ENCODE measurements at places on chromosomes 16 and 17. TPM values are rescaled to one million over a fixed set of nuclear protein-coding genes. Genes with fewer than 3 reads are reported as not detected.

Gene CEP131
- 40.7 TPM for total RNA-seq

Gene CCL5
- total RNA-seq = not detected

DNA sequence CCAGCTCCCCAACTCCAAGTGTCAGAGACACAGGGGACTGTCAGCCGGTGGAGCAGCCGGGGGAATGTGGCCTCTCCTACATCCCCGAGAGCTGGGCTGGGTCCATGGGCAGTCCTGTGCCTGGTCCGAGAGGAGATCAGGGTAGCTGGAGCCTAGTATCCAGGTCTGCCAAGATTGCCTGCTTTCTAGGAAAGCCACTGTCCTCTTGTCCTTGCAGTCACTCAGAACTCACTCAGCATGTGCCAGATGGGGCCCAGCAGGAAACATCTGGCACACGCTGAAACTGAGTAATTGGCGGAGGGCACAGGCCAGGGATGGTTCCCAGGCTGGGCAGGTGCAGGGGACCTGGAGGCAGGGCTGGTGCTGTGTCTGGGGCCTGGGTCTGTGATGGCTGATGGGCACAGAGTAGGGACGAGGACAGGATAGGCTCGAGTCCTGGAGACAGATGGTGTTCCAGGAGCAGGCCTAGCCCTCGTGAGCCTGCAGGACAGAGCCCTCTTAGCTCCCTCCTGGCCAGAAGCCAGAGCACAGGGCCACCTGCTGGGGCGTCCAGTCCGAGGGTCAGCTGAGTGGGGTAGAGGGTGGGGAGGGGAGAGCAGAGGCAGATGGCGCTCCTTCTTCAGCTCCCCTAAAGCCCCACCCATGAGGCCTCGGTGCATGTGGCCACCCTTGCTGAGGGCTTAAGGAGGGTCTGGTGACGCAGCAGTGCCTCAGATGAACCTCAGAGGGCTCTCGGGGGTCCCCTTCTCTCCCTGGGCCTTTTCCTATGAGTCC lies 31.1 kb downstream of the ADCY7 start:
- no peaks in the 10 kb centered on the region for H3K36me3 ChIP-seq
- DNase-seq = no peak
- no peak overlapping the region for H3K4me3 ChIP-seq

DNA sequence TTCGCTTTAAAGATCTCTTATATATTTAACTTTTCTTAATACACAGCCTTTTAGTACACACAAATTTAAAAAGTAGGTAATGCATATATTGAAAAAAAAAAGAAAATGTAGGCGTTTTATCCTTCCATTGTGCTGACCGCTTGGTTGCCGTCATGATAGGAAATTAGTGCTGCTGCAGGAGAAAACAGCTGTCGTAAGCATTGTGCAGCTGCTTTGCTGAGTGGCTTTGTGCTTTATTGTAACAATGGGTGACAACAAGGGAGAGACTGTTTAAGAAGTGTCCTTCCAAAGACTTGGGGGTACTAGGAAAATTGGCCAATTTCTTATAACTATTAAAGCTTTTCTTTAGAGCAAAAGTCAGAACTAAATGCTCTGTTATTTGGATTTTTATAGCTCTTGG lies 5.0 kb downstream of the HERPUD1 start:
- H3K27ac ChIP-seq = peak overlapping the region; percentile 19
- H3K4me3 ChIP-seq = peak overlapping the region; percentile 5
- no peaks in the 10 kb centered on the region for H3K27me3 ChIP-seq
- DNase-seq = no peak
- peaks cover 9% of the 10 kb centered on the region for H3K36me3 ChIP-seq

GRCh38 chr17:80870401-80870800 lies 121.2 kb upstream of the CHMP6 start:
- H3K4me1 ChIP-seq = peaks cover 30% of the 10 kb centered on the region
- DNase-seq = no peak
- no peak overlapping the region for H3K4me3 ChIP-seq
- H3K27me3 ChIP-seq = no peaks in the 10 kb centered on the region
- H3K27ac ChIP-seq = no peak overlapping the region
